HTR-8/SVneo (cell line): ENCODE measurements at places on chromosomes 7 and 10.

- no peak for DNase-seq
Measured at GRCh38 chr10:649798-650440, 39.5 kb downstream of the DIP2C start.

DNA sequence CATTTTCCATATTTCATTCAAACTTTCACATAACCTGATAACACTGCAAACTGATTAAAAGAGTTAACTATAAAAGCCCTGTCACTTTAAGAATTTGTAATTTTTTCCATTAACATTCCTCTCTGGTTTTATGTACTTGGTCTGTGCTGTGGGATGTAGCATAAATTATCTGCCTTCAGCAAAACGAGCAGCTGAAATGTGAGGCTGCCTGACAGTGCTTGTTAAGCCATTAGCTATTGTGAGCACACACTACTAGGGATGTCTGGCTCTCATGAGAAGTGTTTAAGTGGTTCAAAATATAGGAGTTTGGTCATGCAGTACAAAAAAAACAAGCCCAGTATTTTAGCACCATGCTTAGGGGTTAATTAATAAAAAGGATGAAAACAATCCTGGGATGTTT, 63.0 kb downstream of the HOXA1 start:
- peak; percentile 60 for DNase-seq

DNA sequence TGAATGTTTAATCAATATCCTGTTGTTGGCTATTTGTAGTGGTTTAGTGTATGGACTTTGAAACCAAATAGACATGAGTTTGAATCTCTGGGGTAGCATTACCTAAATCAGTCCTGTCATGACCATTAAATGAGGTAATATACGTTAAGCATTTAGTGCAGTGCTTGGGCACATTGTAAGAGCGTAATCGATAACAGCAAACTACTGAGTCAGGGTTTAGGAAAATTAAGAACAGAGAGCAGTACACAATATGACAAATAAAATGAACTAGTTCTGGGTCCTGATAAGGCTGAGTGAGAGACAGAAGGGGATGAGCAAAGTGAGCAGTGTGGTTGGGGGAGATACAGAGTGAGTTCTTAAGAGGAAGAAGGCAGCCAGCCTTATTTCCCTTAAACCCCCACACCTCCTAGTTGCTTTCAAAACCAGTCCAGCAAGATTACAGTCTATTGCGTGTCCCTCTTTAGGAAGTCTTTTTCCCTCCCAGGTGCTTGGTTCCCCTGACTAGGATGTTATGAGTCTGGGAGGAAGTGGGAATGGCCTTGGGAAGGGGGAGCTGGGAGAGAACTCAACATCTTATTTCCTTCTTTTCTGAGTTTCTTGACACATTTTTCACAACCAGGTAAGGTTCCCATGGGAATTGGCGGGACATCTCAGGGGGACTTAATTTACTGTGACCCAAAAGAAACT, 171.0 kb downstream of the SND1 start:
- DNase-seq = no peak

- DNase-seq = no peak
Measured at GRCh38 chr10:50807851-50808776, 68.4 kb downstream of the ASAH2B start.

DNA sequence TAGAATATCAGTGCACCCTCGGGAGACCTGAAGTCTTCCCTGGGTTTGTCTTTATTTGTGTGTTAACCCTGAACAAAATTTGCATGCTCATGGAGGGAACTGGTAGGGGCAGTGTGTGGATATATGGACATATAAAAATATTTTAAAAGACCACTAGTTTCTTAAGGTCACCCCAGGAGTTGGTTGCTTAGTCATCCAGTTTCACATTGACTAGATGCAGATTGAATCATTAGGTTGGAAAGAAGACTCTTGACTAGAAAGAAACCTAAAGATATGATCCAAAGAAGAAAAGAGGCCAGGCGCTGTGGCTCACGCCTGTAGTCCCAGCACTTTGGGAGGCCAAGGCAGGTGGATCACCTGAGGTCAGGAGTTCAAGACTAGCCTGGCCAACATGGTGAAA, 137.1 kb downstream of the KAT6B start:
- no peak for DNase-seq

DNA sequence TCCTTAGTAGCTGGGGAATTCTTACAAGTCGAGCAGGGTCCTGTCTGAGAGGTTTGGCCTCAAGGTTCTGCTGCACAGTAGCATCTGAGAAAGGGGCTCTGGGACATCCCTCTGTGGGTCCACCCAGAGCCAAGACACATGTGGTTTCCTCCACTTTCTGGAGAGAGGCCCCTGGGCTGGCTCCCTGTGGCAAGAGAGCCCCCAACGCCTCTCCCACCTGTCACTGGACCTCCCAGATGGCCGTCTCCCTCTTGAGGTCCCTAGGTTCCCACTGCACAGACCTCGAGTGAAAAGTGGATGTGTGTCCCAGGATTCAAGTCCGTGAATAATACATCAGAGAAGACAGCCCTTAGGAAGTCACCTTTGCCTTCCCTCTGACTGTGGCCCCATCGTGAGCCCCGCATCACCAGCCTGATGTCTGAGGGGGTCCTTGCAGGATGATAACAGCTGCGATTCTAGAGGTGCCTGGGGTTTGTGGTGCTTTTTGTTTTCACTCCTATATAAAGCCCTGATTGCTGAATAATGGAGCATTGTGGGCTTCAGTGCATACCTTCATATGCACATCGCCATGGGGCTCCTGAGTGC, 319.0 kb downstream of the GLRX3 start:
- no peak for DNase-seq

DNA sequence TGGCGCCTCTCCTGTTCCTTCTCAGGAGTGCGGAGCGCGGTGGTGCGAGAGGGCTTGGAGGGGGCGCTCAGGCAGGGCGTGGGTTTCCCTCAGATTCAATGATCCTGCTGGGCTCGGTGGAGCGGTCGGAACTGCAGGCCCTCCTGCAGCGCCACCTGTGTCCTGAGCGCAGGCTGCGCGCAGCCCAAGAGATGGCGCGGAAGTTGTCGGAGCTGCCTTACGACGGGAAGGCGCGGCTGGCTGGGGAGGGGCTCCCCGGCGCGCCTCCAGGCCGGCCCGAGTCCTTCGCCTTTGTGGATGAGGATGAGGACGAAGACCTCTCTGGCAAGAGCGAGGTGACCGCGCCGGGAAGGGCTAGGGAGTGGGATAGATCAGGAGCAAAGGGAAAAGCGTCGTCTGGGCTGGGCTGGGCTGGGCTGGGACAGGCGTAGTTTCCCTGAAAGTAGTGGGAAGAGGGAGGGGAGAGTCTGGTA, 17.0 kb downstream of the FAM131B start:
- no peak for DNase-seq

DNA sequence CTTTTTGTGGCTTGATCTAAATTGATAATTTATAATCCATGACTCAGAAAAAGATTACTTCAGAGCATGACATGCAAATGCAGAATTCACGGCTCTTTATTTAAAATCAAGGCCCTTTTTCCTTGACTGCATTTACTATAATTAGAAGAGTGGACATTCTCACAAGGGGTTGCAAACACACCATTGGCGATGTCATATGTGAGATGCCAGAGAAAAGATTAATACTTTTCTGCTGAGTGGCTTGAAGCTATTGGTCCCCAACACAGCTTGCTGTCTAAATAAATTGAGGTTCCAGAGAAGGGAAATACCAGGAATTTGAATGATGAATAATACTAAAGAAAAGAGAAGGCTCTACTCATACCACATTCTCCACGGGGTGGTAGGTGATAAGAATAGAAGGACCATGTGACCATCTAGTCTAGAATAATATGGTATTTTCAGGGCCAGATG, 78.7 kb upstream of the ARID5B start:
- no peak for DNase-seq

DNA sequence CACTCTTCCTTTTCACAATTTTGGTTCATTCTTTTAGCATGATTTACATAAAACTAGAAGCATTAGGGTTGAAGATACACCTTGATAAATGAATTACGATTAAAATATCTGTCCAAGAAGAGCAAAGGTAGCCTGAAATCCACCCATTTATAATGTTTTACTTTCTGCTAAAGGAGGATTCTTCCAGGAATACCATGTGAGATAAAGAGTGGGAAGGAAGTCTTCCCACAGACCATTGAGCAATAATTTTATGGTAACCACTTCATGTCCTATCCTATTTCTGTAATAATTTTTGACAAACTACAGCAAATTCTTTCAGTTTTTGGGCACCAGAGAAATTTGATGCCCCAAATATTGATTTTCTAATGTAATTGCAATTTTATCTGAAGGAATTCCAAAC, 150.6 kb upstream of the STEAP4 start:
- DNase-seq = no peak

GRCh38 chr7:129702761-129703338, 91.3 kb downstream of the NRF1 start:
- no peak for DNase-seq

DNA sequence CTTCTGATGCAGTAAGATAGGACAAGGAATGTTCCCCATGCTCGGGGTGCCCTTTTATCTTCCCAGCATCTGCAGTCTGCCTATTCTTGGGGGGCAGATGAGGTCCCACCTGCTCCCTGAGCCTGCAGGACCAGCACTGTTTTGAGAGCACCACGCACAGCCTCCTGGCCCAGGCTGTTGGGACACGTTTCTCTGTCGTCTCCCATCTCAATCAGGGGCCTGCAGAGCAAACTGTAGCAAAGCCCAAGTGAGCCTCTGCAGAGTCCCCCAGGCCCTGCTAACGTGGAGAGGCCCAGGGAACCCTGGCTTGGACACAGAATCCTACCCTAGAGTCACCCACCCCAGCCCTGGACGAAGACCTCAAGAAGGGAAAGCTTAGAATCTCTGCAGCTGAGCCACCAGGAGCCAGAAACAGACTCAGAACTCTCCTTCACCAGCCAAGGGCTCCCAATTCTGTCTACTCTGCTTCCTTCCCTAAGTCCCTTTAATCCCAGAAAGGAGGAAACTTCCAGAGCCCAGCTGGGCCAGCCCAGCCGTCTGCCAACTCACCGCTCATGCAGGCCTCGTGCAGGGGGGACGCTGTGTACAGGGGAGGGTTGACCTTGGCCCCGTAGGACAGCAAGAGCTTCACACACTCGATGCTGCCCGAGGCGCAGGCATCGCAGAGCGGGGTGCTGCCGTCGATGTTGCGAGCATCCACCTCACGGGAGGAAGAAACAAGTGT, 15.6 kb downstream of the ASB13 start:
- DNase-seq = no peak

GRCh38 chr10:91220954-91221675, 652 bp downstream of the PCGF5 start:
- DNase-seq = peak; percentile 23

GRCh38 chr7:130187360-130187759, 17.8 kb downstream of the TMEM209 start:
- no peak for DNase-seq

DNA sequence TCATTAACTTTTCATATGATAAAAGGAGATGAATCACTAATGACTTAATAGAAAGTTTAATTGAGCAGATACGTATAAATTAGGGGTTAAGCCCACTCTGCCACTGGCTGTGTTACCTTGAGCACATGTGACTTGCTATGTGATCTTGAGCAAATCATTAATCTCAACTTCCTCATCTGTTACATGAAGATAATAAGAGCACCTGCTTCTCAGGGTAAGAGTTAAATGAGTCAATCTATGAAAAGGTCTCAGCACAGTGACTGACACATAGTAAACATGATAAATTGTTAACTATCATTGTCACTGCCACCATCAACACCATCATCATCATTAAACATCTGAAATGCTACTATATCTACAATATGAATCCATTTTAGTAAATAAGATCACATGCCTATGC, 110.8 kb downstream of the TPK1 start:
- no peak for DNase-seq

- peak; percentile 85 for DNase-seq
Measured at GRCh38 chr10:58856508-58857240, 319.8 kb upstream of the PHYHIPL start.

GRCh38 chr10:5594271-5595049, 69.7 kb downstream of the CALML3 start:
- no peak for DNase-seq

DNA sequence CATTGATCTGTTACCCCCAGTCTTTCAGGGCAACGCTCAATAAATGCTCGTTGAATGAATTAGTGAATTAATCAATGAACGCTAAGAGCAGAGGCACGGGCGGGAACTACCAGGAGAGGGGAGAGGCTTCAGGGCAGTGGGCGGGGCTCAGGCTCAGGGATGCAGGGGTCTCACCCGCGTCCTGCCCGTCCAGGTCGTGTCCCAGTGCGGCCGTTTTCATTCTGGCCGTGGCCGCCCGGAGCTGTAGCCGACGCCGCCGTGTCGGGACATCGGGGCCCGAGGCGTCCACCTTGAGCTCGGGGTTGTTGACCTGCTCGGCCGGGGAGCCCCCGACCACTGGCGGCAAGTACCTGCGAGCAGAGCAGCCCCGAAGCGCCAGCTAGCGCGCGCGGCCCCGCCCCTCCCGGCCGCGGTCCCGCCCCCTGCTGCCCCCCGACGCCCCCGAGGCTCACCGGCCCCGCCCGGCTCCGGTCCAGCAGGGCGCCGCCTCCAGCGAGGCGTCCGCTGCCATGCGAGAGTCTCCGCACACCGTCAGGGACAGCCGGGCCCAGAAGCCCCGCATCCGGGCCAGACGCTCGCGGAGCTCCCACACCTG, 2.8 kb upstream of the GAL3ST4 start:
- no peak for DNase-seq

GRCh38 chr10:3949711-3950110, 164.7 kb upstream of the KLF6 start:
- DNase-seq = no peak

- DNase-seq = no peak
Measured at GRCh38 chr7:94069162-94069739, 65.1 kb upstream of the BET1 start.

- no peak for DNase-seq
Measured at GRCh38 chr7:80748363-80749042, 110.1 kb downstream of the CD36 start.

GRCh38 chr7:15158141-15158810, 255.7 kb upstream of the DGKB start:
- DNase-seq = no peak

DNA sequence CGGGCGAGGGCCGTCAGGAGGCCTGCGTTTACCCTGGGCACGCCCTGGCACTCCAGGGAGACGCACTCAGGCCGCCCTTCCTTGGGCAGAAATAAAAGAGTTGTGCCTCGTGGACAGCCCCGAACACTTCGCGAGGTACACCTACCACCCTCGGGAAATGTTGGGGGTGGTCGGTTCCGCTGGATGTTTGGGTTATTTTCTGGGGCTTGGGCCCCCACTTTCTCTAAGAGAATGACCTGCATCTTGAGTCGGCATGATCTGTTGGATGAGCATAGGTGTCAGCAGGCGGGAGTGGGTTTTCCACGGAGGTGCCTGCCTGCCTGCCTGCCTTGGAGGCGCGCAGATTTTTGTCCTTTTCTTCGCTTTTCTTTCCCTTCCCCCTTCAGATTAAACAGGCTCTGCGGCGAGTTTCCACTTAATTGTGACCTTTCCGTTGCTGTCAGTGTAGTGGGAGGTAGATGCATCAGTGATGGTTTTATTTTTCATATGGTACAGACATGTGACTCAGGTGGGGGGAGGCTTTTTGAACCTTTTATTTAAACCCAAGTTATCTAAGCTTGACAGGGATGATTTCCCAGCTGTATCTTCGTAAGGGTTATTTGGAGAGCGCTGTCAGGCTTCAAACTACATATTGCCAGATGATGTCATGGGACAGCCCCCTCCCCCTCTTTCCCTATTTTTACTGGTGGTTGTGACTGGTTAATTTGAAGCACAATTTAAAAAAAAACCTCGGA, 661 bp downstream of the HECTD2 start:
- no peak for DNase-seq

- no peak for DNase-seq
Measured at GRCh38 chr10:7045891-7046599, 364.8 kb downstream of the SFMBT2 start.
